Stimulated activated CD4-positive, alpha-beta T cell treated with anti-CD3 and anti-CD28 coated beads, Interleukin-1b, Interleukin-23, amount 100 ng/mL, for 1 hour (primary cell): ENCODE measurements at places on chromosomes 1 and 21.

GRCh38 chr1:198638894-198639635 is at the start of gene PTPRC:
Gene PTPRC (plus strand): TSS chr1:198639040. CDS start chr1:198639269, 229 bp downstream.
- no peak for DNase-seq

GRCh38 chr1:152515434-152515783 is 1.1 kb downstream of the CRCT1 start:
- no peak for DNase-seq

DNA sequence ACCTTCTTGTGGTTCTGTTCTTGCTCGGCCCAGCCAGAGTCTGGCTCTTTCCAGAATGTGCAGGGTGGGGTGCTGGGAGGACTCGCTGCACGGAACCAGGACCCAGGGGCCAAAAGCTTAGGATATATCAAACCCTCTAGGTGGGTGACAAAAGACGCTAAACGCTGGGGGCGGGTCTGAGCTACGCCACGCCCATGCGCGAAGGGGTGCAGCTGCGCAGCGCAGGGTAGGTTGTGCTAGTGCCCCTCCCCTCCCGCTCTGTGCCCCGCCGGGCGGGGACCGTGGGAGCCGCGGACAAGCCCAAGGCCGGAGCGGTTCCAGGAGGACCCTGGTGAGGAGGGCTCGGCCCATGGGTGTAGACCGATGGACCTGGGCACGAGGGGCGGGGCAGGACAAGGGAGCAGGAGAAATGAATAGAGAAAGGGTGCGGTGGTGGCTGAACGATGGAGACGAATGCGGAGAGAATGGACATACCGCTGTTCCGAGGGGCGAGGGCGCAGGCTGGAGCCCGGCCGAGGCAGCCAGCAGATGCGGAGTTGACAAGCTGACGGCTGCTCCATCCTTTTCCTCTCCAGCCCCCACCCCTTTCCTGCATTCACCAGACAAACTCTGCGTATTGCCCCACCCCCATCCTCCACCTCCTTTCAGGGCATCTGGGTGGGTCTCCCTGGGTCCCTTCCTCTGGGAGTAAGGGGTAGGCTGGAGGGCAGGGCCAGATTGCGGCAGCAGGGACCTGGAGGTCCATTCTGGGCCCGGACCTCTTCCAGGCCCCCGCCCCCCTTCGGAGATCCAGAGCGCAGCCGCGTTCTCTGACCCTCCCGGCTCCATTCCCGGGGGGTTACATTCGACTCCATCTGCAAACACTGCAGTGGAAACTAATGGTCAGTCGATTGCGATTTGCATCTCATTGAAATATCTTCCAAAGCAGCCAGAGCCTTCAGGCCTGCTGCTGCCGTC is at the start of gene RUSC1:
RUSC1 (plus strand) TSS at position 234 of the 957 bp plus-strand sequence. CDS start 880 bp downstream, outside the sequence.
- peak; percentile 24 for DNase-seq

DNA sequence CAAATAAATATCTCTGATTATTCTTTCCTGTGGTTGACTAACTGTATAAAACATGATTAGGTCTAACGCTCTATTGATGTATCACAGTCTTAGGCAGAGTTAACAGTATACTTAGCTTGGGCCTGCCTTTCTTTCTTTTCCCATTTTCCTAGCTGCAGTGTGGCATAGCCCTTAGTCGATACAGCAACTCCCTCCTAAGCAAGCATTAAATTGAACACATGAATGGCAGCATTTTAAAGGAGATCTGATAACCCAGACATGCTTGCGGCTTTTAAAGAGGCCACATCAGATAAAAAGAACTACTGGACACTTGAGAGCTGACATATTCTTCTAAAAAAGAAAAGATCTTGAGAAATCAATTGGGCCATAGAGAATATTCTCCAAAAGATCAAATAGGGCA is 312.0 kb upstream of the TMPRSS15 start:
- no peak for DNase-seq

GRCh38 chr1:154476791-154477190 is 25.2 kb upstream of the TDRD10 start:
- DNase-seq: no peak

DNA sequence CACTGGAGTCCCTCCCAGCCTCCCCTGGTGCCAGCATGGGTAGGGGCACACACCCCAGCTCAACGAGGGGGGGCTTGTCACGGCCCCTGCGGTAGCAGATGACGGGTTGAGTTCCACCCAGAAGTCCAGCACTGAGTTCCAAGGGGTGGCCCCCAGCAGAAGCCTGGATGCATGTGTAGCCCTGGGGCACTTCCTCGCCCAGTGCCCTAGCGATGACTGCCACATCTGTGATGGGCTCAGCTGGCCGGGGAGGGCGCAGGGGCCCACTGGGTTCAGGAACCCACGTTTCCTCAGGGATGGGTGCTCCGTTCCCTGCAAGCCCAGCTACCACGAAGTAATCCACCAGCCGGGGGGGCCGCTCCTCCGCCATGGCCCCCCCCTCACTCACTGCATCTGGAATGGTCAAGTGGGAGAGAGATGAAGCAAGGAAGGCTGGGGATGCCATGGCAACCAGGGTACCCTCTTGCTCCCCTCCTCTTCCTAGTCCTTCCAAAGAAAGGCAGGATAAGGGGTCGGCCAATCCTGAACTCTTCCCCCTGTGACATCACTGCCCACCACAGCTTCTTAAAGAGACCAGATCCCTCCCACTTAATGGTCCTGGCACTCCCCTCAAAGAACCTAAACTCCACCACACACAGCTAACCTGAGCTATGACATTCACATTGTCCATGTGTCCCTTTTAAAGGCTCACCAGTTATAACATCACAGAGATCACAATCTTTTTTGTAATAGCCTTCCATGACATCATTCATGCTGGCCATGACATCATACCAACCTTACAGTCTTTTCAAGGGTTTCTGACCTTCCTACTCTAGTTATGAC is 2.3 kb downstream of the DENND4B start:
- DNase-seq: no peak

- no peak for DNase-seq
Measured at GRCh38 chr1:30759718-30760281, 2.2 kb upstream of the LAPTM5 start.

DNA sequence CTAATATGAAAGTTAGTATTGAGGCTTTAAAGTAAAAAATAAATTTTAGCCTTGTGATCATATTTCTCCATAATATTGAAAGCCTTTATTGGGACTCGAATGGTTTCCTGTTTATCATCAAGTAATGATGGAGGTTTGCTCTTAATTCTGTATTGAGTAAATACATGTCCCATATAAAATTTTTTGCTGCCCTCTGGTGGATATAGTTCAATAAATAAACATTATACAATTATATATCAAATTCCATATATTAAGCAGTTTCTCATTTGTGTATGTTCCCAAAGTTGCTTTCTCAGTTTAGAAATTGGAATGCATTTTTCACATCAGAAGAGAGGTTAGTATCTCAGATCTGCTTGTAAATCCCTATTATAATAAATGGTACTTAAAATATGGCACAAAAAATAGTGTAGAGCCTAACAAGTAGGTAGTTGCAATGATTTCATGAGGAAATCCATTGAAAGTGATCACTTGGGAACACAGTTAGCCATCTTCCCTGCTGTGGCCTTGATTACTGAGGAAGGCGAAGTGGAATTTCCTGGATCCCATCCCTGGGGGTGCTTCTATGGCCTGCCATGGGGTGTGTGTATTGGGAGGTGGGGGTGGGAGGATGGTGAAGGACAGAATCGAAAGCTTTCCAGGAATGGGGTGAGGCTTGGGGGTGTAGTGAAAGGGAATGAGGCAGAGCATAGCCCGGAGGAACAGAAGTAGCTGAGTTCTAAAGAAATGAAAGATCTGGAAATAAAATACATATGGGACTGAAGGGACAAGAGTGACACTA is 84.1 kb upstream of the C21orf91 start:
- DNase-seq: no peak

- no peak for DNase-seq
Measured at GRCh38 chr1:153626904-153627714, at the start of gene S100A13. Gene S100A13 (minus strand): TSS chr1:153627505. CDS start chr1:153626472, 1,033 bp downstream.

DNA sequence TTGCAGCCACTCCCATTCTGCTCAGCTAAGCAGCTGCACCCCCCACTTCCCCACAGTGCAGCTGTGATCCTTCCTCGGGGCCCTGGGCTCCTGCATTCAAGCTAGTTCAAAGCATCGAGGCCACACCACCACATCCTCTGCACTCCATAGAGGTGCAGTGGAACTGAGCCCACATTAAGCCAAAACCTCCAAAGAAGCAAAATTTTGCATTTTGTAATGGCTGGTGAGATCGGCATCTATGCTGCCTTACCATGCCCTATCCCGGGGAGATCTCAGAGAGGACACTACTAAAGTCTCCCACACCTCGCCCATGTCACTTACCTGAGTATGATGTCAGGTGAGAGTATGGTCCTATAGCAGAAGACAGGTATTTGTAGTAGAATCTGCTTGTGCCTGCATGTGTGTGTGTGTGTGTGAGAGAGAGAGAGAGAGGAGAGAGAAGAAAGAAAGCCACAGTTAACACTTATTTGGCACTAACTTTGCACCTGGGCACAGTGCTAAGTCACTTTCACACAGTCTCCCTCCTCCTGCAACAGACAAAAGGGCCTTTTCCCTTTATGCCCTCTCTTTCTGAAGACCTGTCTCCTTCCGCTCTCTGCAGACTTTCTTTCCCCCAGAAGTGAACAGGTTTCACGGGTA is 89.8 kb downstream of the KIF14 start:
- DNase-seq: no peak

- no peak for DNase-seq
Measured at GRCh38 chr1:245598524-245599305, 443.9 kb downstream of the KIF26B start.

- no peak for DNase-seq
Measured at GRCh38 chr21:29737186-29737585, 202.6 kb downstream of the GRIK1 start.

DNA sequence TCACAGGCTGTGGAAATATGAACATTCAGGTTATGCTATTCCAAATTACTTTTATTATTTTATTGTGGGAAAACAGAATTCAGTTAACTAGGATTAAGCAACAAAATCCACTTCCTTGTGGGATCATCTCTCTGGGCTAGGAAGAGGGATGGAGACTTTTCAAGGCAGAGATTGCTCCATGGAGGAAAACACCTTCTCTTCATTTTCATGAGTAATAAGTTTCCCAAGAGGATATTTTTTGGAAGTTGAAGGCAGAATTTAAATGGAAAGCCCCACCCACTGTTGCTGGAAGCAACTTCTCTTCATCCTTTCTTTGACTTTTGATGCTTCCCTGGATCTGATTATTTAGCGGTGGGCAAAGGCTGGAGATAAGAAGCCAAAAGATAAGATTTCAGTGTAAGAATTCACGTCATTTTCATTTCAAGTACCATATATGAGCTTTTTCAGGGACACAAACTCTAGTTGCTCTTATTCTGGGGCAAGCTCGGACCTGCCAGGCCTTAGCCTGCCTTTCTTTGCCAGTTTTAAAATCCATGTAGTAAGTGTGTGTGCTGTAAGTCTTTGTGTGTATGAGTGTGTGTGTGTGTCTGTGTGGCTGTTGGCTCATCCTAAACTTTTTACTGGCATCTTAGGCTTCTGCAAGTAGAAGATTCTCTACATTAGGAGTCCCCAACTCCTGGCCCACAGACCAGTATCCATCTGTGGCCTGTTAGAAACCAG is 11.7 kb upstream of the IL24 start:
- no peak for DNase-seq

GRCh38 chr1:230441183-230442029 is 15.3 kb upstream of the PGBD5 start:
- no peak for DNase-seq

DNA sequence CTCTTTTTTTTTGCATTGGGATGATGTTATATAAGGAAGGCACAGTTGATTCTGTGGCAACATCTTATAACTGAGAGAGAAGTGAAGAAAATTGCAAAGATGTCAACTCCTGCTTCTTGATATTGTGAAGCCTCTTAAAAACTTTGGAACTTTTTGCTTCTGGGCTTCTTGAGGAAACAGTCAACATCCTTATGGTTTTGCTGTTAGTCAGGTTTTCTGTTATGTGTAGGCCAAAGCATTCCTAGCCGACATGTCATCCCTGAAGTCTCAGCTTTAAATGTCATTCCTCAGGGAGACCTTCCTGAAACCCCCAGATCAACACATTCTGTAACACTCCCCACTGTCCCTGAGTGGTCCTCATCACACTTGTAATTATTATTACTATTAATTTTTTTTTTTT is 12.6 kb downstream of the FALEC start:
- DNase-seq: no peak

- no peak for DNase-seq
Measured at GRCh38 chr1:163796394-163796821, 474.7 kb downstream of the NUF2 start.

- no peak for DNase-seq
Measured at GRCh38 chr1:3620708-3621107, 4.1 kb upstream of the TPRG1L start.

DNA sequence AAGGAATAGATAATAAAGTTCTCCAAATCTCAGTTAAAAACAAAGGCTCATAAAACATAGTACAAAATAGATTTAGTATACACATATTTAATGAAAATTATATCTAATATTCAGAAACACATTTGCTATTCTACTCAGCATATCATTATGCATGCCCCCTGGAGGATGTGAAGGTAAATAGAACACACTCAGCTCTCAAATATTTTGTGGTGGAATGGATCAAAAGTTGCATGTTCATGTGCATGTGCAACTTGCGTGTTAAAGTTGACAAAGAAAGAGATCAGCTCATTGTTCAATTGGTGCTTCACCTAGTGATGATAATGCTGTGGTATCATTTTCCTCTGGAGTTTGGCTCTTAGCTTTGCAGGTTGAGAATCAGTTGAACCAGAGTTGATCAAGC is 4.9 kb upstream of the ZNF644 start:
- DNase-seq: no peak

DNA sequence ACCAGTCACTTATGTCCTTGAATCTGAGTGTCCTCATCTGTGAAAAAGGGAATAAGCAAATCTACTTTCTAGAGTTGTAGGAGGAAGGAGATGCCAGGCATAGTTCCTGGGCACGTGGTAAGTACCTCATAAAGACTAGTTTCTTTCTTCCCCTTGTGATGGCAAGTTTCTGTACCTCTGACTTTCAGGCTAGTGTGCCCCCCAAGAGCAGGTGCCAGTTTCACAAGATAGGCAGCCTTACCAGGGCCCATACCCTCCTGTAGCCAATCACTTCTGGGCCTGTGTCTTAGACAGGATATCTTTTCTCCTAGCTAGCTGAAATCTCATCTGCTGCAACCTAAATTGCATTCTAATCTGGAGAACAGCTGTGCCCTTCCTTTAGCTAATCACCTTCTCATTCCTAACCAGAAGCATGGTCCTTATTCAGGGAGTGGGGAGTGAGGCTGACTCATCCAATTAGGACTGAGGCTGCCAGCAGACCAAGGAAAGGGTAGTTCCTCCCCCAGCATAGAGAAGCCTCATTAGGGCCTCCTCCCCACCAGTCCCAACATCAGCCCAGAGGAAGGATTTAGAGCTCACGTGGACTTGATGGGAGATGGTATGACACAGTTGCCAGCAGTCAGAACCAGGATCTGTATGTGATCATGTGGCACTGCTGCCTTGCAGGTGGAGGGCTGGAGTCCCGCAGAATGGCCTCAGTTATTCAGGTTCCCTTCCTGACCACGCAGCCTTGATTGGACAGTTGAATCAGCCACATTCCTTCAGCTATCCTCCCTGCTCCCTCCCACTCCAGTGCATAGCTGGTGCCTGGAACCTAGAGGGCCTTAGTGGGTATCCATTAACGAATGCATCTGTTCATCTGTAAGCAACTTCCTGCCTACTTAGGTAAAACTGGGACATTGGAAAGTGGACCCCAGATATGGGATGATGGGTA is 7.9 kb downstream of the KLHDC8A start:
- no peak for DNase-seq
